ENCODE measurements at places on chromosomes 3 and 15.

GRCh38 chr3:61547625-61548024 lies 13.7 kb upstream of the PTPRG start:
- no peak for DNase-seq

GRCh38 chr3:120153294-120153693 lies 59.0 kb upstream of the GSK3B start:
- DNase-seq: no peak

GRCh38 chr15:100109486-100110035 lies 232.2 kb downstream of the ADAMTS17 start:
- DNase-seq: no peak

DNA sequence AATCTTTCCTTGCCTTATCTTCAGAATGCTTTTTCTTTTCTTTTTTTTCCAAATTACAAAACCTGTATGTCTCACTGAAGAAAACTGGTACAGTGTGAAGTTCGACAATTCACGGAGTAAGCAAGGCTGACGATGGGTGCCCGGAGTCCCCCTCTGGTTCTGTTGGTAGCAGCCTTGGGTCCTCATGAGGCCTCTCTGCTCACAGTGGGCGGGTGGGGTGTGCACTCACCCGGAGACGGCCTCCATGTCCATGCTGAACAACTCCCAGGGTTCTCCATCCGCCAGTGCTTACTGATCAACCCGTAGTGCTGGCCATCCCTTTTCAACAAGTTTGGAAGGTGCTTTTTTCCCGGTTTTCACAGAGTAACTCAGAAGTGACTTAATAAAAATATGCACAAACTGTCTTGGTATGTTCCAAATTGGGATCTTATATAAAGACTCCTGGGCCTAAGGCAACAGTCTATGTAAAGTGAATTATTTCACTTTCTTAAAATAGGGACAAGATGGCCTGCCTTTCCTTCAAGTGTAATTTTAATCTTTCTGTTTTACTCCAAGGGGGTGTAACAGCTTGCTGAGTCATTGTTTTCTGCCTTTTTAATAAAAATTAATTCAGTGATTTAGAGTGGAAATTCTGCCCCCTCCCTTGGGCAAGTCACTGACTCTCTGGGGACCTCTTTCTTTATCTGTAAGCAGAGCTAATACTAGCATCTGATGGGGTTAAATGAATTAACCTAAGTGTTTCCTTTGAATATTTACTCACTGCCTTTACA lies 23.7 kb downstream of the LRRK1 start:
- DNase-seq: no peak

DNA sequence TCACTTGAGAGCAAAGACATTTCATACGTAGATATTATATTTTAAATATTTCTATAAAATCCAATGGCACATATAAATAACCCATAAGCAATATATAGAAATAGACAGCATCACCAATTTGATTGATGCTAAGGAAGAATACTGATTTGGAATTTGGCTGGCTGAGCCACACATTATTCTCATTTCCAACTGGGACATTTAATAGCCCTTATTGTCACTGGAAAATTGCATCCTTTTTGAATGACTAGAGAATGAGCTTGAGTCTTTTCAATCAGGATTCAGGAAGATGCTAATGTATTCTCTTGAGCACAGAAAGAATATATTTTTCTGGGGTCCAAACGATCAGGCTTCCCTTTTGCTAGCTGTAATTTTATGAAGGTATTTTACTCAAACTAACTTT lies 70.9 kb upstream of the KCNH8 start:
- no peak for DNase-seq

DNA sequence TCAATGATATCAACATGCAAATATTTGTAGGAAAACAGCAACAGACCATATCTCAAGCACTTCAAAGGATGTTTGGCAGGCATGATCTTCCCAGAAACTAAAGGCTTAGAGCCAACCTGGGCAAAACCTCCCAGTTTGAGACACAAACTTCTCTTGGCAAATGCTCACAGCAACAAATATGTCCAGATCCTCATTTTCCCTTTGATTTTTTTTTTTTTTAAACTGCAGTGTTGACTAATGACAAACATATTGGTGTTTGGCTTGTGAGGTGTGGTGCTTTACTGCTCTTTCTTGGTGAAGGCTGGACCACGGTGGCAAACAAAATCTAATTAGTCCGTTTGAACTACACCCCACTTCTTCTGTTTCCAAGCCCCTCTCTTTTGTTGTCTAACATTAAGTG lies 87.2 kb downstream of the EBLN2 start:
- DNase-seq: no peak

DNA sequence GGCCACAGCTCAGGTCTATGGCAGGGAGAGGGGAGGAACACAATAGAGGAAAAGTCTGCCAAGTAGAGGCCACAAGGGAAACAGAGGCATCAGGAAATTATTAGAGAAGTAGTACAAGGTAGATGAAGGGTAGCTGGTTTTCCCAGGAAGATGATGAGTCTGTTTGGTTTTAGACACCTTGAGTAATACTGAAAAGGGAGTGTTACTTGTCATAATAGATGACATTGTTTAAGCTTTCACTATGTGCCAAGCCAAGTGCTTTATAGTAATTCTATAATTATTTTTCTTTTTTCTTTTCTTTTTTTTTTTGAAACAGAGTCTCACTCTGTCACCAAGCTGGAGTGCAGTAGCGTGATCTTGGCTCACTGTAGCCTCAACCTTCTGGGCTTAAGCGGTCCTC lies 13.7 kb downstream of the PXK start:
- no peak for DNase-seq

Data from NT2/D1 (cell line).